ENCODE measurements at places on chromosomes 12 and 14.

DNA sequence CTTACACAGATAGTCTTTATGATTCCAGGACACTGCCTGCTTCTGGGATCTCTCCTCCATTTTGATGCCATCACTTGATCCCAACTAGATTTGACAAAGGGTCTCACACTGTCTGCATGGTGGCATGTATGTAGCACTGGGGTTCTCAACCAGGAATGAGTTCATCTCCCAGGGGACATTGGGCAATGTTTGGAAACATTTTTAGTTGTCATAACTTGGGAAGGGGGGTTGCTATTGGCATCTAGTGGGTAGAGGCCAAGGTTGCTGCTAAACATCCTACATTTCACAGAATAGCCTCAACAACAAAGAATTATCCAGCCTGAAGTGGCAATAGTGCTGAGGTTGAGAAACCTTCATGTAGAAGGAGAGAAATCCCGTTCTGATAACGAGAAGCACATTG lies 376.2 kb downstream of the DPF3 start:
- no peak overlapping the region for H3K4me3 ChIP-seq
- H3K27ac ChIP-seq: no peak overlapping the region
- no peaks in the 10 kb centered on the region for H3K27me3 ChIP-seq
- peaks cover 34% of the 10 kb centered on the region for H3K4me1 ChIP-seq
- no peak for DNase-seq

GRCh38 chr14:99573436-99574098 lies 30.4 kb downstream of the CCDC85C start:
- DNase-seq: no peak
- H3K27ac ChIP-seq: no peak overlapping the region
- H3K36me3 ChIP-seq: no peaks in the 10 kb centered on the region

GRCh38 chr14:105471297-105471821 lies 3.3 kb upstream of the CRIP2 start:
- DNase-seq: no peak
- H3K4me3 ChIP-seq: no peak overlapping the region
- H3K36me3 ChIP-seq: peaks cover 34% of the 10 kb centered on the region
- no peak overlapping the region for H3K27ac ChIP-seq
- no peaks in the 10 kb centered on the region for H3K27me3 ChIP-seq

- no peaks in the 10 kb centered on the region for H3K4me1 ChIP-seq
- no peak overlapping the region for H3K27ac ChIP-seq
- no peak for DNase-seq
- no peaks in the 10 kb centered on the region for H3K27me3 ChIP-seq
- no peak overlapping the region for H3K4me3 ChIP-seq
- peaks cover 3% of the 10 kb centered on the region for H3K36me3 ChIP-seq
Measured at GRCh38 chr14:92717571-92718042, 30.8 kb downstream of the LGMN start.

DNA sequence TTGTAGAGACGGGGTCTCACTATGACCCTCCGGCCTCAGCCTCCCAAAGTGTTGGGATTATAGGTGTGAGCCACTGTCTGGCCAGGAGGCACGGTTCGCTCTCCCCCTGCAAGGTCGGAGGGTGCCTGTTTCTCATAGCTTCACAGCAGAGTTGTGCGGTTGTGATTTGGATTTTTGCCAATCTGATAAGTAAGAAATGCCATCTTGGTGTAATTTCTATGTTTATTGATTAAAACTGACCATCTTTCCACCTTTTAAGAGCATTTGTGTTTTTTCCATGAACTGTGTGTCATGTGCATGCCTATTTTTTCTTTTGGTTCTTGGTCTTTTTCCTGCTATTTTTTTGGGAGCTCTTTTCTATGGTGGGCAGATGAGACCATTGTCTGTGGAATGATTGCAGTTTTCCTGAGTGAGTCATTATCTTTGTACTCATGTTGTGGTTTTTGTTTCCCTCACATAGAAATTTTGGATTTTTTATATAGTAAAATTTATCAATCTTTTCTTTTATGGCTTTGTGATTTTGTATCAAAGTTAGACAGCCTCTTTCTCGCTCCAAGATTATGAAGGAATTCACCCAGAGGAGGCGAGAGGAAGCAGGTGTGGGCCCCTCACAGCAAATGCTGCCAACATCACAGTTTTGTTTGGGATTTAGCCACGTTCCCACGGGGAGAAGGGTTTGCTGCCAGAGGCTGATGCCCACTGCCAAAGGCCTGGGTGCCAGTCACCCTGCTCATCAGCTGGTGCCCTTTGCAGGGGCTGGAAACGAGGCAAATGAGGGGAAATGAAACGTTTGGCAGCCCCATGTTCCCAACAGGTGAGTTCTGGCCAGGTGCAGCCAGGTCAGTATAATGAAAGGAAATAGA lies 47.2 kb downstream of the RFX4 start:
- H3K4me1 ChIP-seq: no peaks in the 10 kb centered on the region
- H3K4me3 ChIP-seq: no peak overlapping the region
- no peak for DNase-seq
- H3K27me3 ChIP-seq: no peaks in the 10 kb centered on the region

- H3K4me1 ChIP-seq: no peaks in the 10 kb centered on the region
- no peak for DNase-seq
- H3K36me3 ChIP-seq: peaks cover 19% of the 10 kb centered on the region
- H3K27ac ChIP-seq: no peak overlapping the region
- no peak overlapping the region for H3K4me3 ChIP-seq
Measured at GRCh38 chr12:124510301-124510970, 57.0 kb downstream of the NCOR2 start.

DNA sequence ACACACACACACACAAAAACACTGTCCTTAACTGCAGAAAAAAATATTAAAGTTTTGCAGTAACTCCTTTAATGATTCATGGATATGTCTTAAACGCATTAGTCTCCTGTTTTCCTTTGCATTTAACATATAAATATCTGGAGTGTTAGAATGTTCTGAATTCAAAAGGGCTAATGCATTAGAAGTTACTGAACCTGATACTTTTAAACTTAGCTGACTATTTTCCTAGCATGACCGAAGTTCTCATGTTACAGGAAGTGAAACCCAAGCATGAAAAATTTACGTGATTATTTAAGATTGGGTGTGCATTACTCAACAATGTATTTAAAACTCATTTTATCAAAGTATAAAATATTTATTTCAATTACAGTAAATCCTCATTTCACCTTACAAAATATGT lies 791.2 kb downstream of the FLRT2 start:
- no peaks in the 10 kb centered on the region for H3K27me3 ChIP-seq
- no peak for DNase-seq
- H3K4me3 ChIP-seq: no peak overlapping the region
- H3K36me3 ChIP-seq: peaks cover 10% of the 10 kb centered on the region
- peak overlapping the region; percentile 99 for H3K27ac ChIP-seq
- peaks cover 37% of the 10 kb centered on the region for H3K4me1 ChIP-seq

- peaks cover 13% of the 10 kb centered on the region for H3K36me3 ChIP-seq
- H3K4me3 ChIP-seq: peak within 1 kb of the TSS; percentile 83
- H3K27ac ChIP-seq: peak within 1 kb of the TSS; percentile 82
- H3K4me1 ChIP-seq: peaks cover 47% of the 10 kb centered on the region
- peak; percentile 91 for DNase-seq
- H3K27me3 ChIP-seq: no peaks in the 10 kb centered on the region
Measured at GRCh38 chr14:22982477-22983245, at the start of gene AJUBA. AJUBA (minus strand) TSS chr14:22982551; CDS start chr14:22982266, 285 bp downstream.

DNA sequence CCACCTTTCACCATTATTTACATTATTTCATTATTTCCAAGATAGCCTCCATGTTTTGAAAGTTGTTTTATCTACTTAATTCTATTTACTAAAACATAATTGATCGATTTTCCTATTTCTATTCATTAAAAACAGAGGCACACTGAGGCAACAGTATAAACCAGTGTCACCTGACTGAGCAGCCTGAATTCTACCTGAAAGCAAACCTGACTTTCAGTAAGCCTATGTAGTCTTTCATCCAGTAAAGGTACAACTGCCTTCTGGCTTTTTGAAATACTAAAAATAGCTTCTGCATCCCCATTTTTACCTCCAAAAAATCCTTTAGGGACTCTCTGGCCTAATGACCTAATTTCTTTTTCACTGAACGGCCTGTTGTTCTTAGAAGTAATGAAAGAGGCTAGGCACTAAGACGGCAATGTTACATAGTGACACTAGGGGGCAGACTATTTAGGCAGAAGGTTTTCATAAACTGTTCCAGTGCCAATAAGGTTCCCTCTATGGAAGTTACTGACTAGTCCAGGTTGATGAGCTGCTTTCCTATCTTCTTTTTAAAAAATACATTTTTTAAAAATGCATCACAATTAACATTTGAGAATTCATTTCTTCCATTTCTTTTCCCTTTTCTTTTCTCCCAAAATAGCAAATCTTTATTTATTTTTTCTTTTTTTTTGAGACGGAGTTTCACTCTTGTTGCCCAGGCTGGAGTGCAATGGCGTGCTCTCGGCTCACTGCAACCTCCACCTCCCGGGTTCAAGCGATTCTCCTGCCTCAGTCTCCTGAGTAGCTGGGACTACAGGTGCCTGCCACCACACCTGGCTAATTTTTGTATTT lies 17.5 kb downstream of the ANAPC5 start:
- DNase-seq: peak; percentile 19
- H3K27ac ChIP-seq: no peak overlapping the region
- H3K4me1 ChIP-seq: no peaks in the 10 kb centered on the region
- peaks cover 90% of the 10 kb centered on the region for H3K36me3 ChIP-seq
- H3K4me3 ChIP-seq: no peak overlapping the region

GRCh38 chr12:88994537-88994936 lies 357.8 kb downstream of the DUSP6 start:
- H3K27me3 ChIP-seq: no peaks in the 10 kb centered on the region
- H3K36me3 ChIP-seq: no peaks in the 10 kb centered on the region
- no peak overlapping the region for H3K4me3 ChIP-seq
- DNase-seq: no peak

- no peaks in the 10 kb centered on the region for H3K27me3 ChIP-seq
- no peak for DNase-seq
- no peaks in the 10 kb centered on the region for H3K4me1 ChIP-seq
- no peak overlapping the region for H3K4me3 ChIP-seq
Measured at GRCh38 chr14:96192975-96193805, 11.4 kb upstream of the BDKRB2 start.

DNA sequence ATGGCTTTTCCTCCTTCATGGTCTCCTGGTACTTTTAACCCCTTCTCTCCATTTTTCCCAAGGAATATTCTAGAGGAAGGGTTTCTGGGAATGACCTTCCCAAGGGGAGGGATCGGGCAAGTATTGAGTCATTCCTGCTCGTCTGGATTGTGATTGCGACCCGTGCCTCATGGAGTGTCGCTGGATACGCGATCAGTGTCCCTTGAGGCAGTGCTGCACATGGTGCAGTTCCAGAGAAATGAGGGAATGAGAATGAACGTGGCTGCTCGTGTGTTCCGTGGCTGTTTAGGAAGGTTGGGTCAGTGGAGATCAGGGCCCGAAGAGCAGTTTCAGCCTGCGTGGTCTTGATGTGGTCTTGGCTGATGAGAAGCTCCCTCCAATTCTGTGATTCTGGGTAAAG lies 234.4 kb downstream of the CACNA1C start:
- H3K27ac ChIP-seq: no peak overlapping the region
- no peak overlapping the region for H3K4me3 ChIP-seq
- no peak for DNase-seq
- no peaks in the 10 kb centered on the region for H3K36me3 ChIP-seq

- H3K4me1 ChIP-seq: no peaks in the 10 kb centered on the region
- DNase-seq: no peak
- no peaks in the 10 kb centered on the region for H3K36me3 ChIP-seq
- no peak overlapping the region for H3K4me3 ChIP-seq
- H3K27me3 ChIP-seq: no peaks in the 10 kb centered on the region
Measured at GRCh38 chr12:85041395-85041794, 5.2 kb downstream of the LRRIQ1 start.

- no peak overlapping the region for H3K27ac ChIP-seq
- no peak overlapping the region for H3K4me3 ChIP-seq
- DNase-seq: no peak
- H3K4me1 ChIP-seq: no peaks in the 10 kb centered on the region
- H3K36me3 ChIP-seq: no peaks in the 10 kb centered on the region
- no peaks in the 10 kb centered on the region for H3K27me3 ChIP-seq
Measured at GRCh38 chr12:82414044-82414443, 55.7 kb downstream of the METTL25 start.

- no peak overlapping the region for H3K4me3 ChIP-seq
- H3K36me3 ChIP-seq: no peaks in the 10 kb centered on the region
- H3K27me3 ChIP-seq: no peaks in the 10 kb centered on the region
- no peak overlapping the region for H3K27ac ChIP-seq
Measured at GRCh38 chr14:52402812-52403526, 88.9 kb downstream of the PTGER2 start.

GRCh38 chr14:92368001-92368400 lies 45.0 kb downstream of the SLC24A4 start:
- no peak overlapping the region for H3K27ac ChIP-seq
- no peak for DNase-seq
- H3K27me3 ChIP-seq: no peaks in the 10 kb centered on the region
- H3K36me3 ChIP-seq: no peaks in the 10 kb centered on the region
- H3K4me3 ChIP-seq: no peak overlapping the region
- H3K4me1 ChIP-seq: no peaks in the 10 kb centered on the region

DNA sequence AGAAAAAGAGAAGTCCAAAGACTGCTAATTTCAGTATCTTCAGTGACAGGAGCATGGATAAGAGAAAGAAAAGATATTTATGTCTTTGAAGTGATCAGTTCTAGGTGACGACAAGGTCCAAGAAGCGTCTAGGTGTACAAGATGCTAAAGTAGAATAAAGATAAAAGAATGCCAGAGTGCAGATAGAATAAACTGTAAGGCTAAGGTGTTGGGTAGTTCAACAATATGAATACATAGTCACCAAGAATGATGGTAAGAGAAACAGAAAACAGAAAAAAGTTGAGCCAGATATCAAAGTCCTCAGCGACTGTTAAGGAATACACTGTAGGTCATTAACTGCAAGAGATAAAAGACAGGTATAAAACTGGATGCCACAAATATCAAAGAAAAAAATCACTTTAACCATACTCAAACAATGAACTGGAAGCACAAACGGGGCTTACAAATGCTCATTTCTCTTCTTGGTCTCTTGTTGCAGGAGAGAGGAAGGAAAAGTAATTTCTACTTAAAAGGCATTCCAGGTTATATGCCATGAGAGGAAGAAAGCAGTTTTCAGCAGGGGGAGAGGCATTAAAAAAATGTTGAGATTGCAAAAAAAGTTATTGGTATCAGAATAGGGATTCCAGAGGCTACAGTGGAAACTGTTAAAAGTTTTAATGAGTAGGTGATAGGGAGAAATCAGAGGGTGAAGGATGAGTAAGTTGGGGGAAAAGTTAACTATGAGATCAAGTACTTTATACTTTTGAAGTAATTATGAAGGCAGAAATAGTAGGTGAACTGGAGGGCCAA lies 121.5 kb downstream of the CEP83 start:
- H3K27ac ChIP-seq: no peak overlapping the region
- no peak overlapping the region for H3K4me3 ChIP-seq
- H3K27me3 ChIP-seq: no peaks in the 10 kb centered on the region
- DNase-seq: no peak

- H3K4me1 ChIP-seq: peaks cover 17% of the 10 kb centered on the region
- no peak overlapping the region for H3K27ac ChIP-seq
- H3K36me3 ChIP-seq: no peaks in the 10 kb centered on the region
- H3K27me3 ChIP-seq: peaks cover 22% of the 10 kb centered on the region
Measured at GRCh38 chr12:53101931-53102781, 1.1 kb upstream of the SOAT2 start.

DNA sequence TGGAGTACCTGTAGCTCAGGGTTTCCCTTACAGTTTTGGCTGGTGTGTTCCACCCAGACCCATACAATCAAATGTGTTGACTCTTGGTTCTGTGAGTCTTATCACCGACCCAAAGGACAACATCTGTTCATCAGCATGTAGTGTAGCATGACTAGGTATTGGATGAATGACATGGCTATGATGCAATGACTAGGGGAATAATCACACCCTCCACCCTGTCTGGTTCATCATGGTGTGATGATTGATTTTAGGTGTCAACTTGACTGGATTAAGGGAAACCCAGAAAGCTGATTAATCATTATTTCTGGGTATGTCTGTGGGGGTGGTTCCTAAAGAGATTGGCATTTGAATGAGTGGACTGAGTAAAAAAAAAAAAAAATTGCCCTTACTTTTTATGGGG lies 311.3 kb downstream of the DPF3 start:
- no peaks in the 10 kb centered on the region for H3K4me1 ChIP-seq
- H3K4me3 ChIP-seq: no peak overlapping the region
- H3K27ac ChIP-seq: no peak overlapping the region
- H3K36me3 ChIP-seq: no peaks in the 10 kb centered on the region
- peaks cover 50% of the 10 kb centered on the region for H3K27me3 ChIP-seq

Measured in DND-41 (cell line).